ENCODE measurements at places on chromosomes 1 and 21.

DNA sequence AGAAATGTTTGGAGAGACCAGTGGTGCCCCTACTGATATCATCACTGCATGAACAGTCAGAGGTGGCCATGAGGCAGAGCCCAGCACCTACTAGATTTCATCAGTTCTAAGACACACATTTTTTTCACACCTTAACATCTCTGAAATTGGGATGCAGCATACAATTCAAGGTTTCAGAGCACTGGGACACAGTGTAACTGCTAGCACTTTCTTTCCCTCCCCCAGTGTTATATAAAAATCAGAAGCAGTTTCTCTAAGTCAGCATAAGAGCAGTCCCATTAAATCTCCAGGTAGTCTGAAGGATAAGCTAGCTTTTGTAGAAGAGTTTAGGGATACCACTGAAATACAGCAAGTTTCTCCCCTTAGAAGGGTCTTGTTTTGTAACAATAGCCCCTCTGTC lies 10.0 kb upstream of the ANGPTL7 start:
- DNase-seq, result no peak

- no peak for DNase-seq
Observed at GRCh38 chr1:50975436-50975835, 5.4 kb downstream of the CDKN2C start.

- peak; percentile 80 for DNase-seq
Observed at GRCh38 chr1:9455487-9456234, 83.6 kb upstream of the SLC25A33 start.

- DNase-seq, result peak; percentile 63
Observed at GRCh38 chr1:179953974-179954492, 577 bp upstream of the CEP350 start.

Data from activated T-cell treated with anti-CD3 and anti-CD28 coated beads, Interleukin-2, amount 50 U/mL, for 48 hours (primary cell).